Activated T-cell treated with anti-CD3 and anti-CD28 coated beads, Interleukin-2, amount 50 U/mL, for 72 hours (primary cell): ENCODE measurements at places on chromosomes 2 and 18. TPM values are rescaled to one million over a fixed set of nuclear protein-coding genes. Genes with fewer than 3 reads are reported as not detected.

DNA sequence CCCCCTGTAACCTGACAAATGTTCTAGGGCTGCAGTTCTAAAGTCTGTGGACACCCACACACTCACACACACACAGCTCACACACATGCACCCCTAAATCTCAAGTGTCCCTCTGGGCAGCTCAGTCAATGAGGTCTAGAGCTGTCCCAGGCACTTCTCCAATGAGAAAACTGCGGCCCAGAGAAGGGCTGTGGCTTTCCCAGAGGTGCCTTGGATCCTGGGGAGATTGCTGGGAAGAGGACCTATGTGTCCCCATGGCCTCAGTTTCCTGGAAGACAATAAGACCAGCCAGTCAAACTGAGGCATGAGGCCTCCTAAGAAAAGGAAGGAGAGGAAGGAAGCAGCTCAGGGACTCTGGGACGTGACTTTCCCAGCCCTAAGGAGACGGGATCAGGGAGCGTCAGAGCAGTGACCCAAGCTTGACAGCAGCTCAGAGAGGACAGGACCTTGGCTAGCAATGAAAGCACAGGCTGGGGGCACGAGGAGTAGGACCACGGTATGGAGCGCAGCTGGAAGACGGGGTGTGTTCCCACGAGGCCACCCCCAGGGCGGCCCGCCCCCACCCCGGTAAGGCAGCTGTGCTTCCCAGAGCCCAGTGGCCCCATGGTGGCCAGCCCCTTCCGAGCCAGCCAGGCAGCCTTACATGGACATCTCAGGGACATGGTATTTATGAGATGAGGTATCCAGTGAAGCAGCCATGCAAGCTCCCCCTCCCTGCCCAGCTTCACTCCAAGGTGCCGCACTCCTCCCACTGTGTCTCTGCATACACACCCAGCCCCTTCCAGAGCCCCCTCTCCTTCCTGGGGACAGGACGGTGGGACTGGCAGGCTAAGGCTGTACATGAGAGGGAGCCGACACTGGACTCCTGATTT, 46.0 kb downstream of the TNS1 start:
- no peak for DNase-seq

The ITPRIPL1 gene
- 31.4 TPM for total RNA-seq

The TXNDC2 gene
- total RNA-seq = not detected

The FSHR gene
- not detected for total RNA-seq

DNA sequence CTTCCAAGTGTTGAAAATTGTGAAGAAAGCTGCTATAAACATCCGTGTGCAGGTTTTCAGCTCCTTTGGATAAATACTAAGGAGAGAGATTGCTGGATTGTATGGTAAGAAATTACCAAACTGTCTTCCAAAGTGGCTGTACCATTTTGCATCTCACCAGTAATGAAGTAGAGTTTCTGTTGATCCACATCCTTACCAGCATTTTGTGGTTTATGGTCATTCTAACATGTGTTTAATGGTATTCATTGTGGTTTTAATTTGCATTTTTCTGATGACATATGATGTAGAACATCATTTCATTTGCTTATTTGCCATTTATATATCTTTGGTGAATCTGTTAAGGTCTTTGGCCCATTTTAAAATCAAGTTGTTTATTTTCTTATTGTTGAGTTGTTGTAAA, 260.7 kb downstream of the SPAG16 start:
- no peak for DNase-seq

DNA sequence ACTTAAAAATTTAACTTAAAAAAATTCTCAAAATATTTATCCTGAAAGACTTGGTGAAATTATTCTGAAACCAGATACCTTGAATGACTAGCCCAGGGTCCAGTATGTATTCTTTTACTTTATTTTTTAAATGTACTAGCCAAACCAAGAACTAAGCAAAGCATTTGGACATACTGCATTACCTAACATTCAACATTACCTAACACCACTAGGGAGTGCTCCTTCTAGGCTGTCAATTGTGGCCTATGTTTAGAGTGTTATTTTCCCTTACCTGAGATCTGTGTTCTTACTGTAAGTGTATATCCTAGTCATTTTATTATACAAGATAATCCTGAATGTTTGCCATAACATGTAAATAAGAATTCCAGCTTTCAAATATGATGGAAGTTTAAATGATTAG, 496.6 kb downstream of the PTPRM start:
- no peak for DNase-seq

DNA sequence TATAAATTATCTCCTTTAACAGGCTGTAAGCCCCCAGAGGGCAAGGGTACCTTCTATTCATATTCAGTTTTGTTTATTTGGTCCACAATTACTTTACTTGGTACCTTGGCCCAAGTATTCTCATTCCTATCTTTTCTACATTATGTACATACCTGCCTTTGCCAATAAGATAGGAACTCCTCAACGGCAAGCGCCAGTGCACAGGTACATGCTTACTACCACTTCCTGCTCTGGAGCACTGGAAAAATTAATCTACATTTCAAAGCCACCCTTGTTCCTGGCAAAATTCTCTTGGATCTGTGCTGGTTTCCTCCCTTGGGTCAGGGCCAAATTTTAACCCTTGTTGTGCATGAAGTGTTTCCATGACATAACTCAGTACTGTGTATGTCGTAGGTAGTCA, 34.3 kb upstream of the LMAN1 start:
- DNase-seq = no peak

The C2orf66 gene
- total RNA-seq = 0.38 TPM

The ABCA12 gene
- total RNA-seq = 0.02 TPM

GRCh38 chr2:239307921-239308613, 92.8 kb downstream of the HDAC4 start:
- DNase-seq = no peak

DNA sequence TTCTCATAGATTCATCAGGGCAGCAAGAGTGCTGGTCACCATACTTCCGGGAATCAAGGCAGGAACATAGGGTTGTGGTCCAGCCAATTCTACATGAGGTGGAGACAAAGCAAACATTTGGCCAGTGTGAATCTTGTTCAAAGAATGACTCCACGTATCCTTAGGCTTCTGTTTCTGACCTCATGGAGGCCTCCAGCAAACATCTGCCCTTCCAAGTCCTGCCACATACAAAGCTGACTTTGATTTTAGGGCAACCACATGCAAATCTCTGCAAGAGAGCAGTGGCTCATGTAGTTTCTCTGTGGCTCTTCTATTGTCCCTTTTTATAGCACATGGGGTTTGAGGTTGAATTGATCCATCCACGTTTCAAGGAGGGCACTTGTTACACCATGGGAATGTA, 132.1 kb upstream of the MMADHC start:
- no peak for DNase-seq

The MARCHF4 gene
- not detected for total RNA-seq

DNA sequence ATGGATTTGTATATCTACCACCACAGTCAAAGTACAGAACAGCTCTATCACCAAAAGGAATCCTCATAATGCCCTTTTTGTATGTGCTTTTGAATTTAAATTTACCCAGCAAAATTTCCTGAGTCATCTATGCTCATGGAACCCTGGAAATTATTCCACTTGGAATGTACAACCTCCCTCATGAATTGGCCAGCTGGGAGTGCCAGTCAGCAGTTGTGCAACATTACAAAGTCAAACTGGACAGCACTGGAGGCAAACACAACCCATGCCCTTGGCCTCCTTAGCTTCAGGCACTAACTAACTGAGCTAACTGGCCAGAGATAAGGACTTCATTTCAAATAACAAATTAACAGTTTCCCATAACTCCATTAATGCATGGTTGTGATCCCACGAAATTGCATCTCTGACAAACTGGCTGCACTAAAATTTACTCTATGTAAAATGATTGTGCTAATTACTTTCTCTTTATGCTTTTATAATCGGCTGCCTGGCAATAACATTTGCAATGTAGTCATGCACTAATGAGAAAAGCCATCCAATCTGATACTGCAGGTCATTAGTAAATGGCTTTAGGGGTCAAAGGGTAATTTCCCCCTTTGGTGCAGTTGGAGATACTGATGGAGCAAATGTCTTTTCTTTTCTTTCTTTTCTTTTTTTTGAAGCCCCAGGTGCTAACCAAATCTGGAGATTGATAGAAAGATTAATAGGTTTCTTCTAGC, 270.5 kb downstream of the ACTR3 start:
- DNase-seq = no peak

DNA sequence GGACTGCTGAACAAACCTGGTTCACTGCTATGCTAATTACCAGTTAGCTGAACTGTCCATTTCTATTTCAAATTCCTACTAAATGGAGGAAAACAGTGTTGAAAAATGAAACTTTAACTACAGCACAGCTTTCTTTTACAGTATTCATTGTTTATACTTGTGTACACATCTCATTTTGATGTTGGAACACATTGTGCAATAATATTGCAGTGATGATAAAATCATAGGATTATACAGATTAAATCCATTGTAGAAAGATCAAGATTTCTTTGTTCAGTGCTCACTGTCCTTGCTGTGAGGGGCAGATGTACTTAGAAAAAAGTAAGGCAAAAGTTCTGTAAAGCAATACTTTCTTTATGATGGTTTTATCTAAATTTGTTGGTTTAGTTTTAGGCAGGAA, 1055.1 kb downstream of the LRP1B start:
- no peak for DNase-seq

DNA sequence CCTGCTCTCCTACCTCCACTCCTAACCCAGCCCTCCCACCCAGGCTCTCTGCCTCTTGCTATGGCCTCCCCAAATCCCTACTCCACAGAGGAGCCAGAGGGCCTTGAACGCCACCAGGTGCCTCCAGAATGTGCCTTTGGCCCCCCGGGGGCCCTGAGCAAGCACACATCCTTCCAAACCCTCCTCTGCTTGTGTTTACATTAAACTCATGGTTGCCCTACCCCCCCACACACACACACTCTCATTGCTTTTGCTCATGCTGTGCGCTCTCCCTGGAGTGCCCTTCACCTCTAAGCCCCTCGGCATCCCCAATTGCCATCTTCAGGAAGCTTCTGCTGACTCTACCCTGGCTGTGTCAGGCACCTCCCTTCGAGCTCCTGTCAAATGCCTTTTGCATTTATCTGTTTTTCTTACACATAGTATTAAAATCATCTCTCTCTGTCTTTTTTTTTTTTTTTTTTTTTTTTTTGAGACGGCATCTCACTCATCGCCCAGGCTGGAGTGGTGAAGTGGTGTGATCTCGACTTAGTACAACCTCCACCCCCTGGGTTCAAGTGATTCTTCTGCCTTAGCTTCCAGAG, 16.3 kb upstream of the TET3 start:
- no peak for DNase-seq

DNA sequence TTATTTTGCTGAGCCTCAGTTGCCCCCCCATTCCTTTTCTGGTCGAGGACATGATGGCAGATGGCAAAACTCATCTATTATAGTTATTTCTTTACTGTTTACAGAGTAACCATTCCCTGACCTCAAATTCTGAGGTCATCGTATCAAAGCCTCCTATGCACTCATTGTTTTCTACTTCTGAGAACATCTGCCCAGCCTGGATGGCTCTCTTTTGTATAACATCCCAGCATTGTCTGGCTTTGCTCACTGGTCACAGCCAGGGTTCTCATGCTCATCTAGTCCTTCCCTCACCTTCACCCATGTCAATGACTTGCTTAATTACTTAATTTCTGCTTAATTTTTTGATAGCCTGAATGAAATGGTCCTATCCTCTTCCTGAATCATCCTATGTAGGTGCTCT, 472.1 kb downstream of the PARD3B start:
- no peak for DNase-seq

The PDE11A gene
- not detected for total RNA-seq

The PLEKHH2 gene
- total RNA-seq = 4.3 TPM

DNA sequence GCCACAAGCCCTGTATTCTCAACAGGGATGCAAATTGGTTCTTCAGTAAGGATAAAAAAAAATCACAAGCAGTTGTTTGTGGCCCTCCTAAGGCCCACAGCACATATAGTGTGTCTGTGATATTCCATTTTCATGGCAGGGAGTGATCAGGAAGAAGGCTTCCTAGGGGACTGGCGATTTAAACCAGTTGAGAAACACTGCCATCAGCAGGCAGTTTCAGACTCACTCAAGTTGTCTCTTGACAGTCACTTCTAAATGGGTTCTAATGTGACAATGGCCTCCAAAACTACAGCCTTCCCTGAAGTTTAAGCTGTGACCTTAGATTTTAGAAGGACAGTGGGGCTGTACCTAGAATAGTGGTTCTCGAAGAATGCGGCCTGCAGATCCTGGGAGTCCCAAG, 6.0 kb downstream of the CIAO1 start:
- no peak for DNase-seq

- no peak for DNase-seq
Observed at GRCh38 chr2:145356056-145356455, 836.1 kb upstream of the ZEB2 start.

The RMND5A gene
- total RNA-seq = 51.3 TPM

- DNase-seq = no peak
Observed at GRCh38 chr2:85248773-85249509, 78.8 kb downstream of the TGOLN2 start.

- DNase-seq = no peak
Observed at GRCh38 chr2:169961911-169962310, 134.7 kb downstream of the UBR3 start.

- no peak for DNase-seq
Observed at GRCh38 chr2:173148520-173148919, 72.9 kb downstream of the MAP3K20 start.

- DNase-seq = no peak
Observed at GRCh38 chr2:132422736-132423135, 6.1 kb downstream of the GPR39 start.

- DNase-seq = no peak
Observed at GRCh38 chr18:77632758-77633157, 383.1 kb downstream of the GALR1 start.

The CHRNG gene
- total RNA-seq = not detected

- peak; percentile 51 for DNase-seq
Observed at GRCh38 chr2:8575038-8575833, 106.6 kb upstream of the ID2 start.

DNA sequence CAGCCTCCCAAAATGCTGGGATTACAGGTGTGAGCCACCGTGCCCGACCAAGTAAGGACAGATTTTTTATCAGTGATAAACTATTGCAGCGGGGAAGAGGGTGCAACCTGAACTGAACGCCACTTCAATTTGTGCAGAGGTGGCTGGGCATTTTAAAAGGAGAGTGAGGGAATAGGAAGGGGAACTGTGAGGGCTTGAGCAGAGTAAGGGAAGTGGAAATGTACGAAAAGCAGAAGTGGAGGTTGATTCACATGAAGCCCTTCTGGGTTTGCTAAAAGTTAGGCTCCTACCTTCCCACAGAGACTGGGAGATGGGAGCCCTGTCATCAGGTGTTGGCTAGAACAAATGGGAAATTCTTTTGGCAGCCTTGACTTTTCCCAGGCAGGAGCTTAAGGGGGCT, 6.1 kb downstream of the STK11IP start:
- DNase-seq = no peak

GRCh38 chr2:126846241-126846640, 52.4 kb upstream of the TEX51 start:
- DNase-seq = no peak

GRCh38 chr2:126749537-126749936, 93.6 kb downstream of the GYPC start:
- peak; percentile 6 for DNase-seq
